ENCODE measurements at places on chromosomes 6 and 20.
A peak's percentile ranks its signal among the peaks of the same experiment; 100 is the strongest.

- DNase-seq, result no peak
Measured at GRCh38 chr6:149754548-149754947, 5.0 kb downstream of the PCMT1 start.

DNA sequence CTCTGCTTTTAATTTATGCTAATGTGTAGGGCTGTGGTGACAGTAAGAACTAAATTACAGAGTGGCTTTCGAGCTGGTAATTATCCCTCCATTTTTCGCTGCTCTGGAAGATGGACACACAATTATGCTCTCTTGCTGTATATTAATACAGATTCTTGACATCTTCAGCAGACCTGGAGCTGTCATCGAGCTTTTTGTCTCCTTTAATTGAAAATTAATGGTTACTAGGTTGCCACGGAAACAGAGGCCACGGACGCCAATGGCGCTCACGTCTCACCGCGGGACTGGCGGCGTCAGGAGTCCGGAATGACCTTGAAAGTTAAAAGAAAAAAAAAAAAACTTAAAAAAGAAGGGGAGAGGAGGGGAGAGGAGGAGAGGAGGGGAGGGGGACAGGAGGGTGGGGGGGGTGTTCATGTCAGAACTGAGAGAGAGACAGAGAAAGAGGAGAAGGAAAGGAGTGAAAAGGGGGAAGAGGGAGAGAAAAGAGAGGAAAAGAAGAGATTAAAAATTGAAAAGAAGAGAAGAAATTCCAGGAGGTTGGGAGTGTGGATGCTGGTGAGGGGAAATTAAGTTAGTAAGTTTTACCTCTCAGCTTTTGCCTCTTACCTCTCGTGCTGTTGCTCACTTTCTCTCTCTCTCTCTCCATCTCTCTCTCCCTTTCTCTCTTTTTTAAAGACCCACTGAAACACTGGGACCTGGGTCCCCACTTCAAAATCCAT lies 22.1 kb upstream of the FOXP4 start:
- DNase-seq, result no peak

GRCh38 chr6:16146527-16146955 lies 17.7 kb downstream of the MYLIP start:
- DNase-seq, result peak; percentile 78

- DNase-seq, result no peak
Measured at GRCh38 chr6:35736253-35736894, 458 bp upstream of the ARMC12 start.

DNA sequence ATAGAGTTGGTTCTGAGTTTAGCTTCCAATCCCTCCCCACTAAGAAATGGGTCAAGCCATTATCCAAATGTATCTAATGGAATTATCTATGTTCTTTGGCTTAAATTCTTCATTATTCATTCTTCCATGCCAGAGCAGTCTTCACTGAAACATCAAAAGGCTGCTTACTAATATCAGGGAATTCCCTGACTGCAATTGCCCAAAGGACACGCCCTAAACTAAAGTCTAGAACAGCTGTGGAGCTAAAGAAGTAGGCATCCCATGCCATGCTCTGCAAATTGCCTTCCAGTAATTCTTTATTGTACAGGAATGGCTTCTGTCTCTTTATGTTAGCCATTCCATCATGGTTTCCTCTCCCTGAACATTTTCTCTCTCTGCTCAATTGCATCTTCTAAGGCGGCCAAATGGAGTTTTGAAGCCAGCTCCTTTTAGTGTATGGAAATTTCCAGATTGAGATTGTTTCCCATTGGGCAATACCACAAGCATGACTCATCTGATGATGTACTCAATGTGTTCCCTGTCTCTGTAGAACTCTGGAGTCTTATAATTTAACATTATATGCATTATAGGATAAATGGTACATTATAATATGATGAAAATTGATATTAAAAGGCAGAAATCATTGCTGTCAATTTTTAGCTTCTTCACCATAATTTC lies 28.8 kb upstream of the TSHZ2 start:
- DNase-seq, result no peak

GRCh38 chr6:47187893-47188587 lies 121.7 kb downstream of the TNFRSF21 start:
- DNase-seq, result no peak

- DNase-seq, result no peak
Measured at GRCh38 chr20:31720486-31721407, 1.9 kb downstream of the BCL2L1 start.

DNA sequence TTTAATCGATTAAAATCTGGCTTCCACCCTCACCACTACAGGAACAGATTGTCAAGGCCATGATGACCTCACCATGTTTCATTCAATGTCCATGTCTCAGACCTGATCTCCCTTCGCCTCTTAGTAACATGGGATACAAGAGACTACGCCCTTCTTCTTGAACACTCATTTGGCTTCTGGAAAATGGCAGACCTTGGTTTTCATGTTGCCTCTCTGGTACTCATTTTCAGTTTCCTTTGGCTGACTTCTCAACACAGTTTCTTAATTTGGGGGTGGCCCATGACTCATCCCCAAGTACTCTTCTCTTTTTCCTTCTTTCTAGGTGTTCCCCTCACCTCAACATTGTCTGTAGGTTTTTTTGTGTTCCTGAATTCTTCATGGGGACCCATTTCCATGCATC lies 22.7 kb downstream of the TMX4 start:
- no peak for DNase-seq

- no peak for DNase-seq
Measured at GRCh38 chr6:132234356-132234755, 166.9 kb downstream of the MOXD1 start.

GRCh38 chr6:117506907-117507306 lies 24.4 kb downstream of the DCBLD1 start:
- no peak for DNase-seq

DNA sequence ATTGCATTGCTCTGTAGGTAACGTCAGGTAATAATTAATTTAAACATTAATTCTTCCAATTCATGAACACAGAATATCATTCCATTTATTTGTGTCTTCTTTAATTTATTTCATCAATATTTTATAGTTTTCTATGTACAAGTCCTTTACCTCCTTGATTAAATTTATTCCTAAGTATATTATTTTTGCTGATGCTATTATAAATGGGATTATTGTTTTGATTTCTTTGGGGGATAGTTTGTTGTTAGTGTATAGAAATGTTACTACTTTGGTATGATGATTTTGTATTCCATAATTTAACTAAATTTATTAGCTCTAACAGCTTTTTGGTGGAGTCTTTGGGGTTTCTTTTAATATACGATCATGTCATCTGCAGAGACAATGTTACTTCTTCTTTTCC lies 44.7 kb upstream of the CCND3 start:
- no peak for DNase-seq

- DNase-seq, result peak; percentile 13
Measured at GRCh38 chr6:39980839-39981580, 46.7 kb upstream of the MOCS1 start.

DNA sequence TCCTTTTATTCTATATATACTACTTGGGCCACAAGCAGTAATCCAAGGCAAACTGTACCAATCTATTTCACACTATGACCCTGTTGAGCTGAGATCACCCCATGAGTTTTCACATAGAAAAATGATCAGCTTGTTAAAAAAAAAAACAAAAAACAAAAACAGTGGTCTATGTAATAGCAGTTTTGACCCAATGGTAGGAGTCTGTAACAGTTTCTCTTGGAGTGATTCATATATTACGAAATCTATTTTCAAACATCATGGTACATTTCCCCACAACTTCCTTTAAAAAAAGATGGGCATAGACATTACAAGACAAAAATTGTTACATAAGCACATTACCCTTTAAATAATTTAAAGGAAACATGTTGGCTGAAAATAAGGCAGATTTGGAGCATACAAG lies 78.1 kb downstream of the PRSS35 start:
- no peak for DNase-seq

DNA sequence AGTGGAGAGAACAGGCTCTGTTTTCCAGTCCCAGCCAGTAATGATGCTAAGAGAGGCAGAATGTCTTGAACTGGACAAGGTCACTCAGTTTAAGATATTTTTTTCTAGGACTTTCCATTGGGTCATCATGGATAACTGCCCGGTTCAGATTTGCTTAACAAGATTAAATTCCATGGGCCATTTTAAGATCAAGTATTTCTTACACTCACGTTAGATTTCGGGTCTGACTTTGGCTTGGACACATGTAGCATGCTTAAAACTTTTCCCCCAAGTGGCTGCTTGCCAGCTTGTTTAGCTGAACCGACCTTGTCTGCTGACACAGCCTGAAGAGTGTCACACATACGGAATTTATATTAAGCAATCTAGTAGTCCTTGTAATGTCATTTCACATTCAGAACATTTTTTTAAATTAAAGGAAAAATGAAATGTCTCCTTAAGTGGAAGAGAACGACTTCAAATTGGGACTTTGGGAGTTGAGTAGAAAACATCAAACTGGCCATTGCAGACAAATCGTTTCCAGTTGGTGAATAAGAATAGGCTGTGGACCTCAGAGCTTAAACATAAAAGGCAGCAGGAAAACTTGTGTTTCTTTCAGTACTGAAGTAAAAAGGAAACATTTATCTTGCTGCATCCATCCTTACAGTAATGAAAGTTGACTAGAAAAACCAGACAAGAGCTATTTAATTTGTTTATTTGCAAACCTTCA lies 29.0 kb downstream of the ARMC2 start:
- DNase-seq, result no peak

DNA sequence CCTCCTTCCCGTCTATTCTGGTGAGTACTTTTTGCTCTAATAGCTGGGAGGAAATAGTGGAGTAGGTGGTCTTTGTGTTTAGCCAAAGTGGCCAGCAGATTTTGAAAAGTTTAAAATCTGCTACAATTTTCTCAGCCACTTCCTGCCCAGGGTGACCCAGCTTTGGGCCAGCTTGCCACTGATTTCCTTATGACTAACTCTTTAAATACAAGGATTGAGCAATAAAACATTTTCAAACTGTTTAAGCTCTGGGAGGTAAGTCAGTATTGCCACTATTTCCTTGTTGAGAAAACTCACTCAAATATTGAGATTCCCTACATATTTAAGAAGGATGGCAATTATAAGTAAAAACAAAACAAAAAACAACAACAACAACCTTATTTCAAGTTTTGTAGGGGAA lies 54.5 kb downstream of the TRMT11 start:
- no peak for DNase-seq

GRCh38 chr6:45522486-45522885 lies 144.8 kb upstream of the SUPT3H start:
- DNase-seq, result no peak

- no peak for DNase-seq
Measured at GRCh38 chr6:157832250-157832967, 9.4 kb downstream of the SNX9 start.

DNA sequence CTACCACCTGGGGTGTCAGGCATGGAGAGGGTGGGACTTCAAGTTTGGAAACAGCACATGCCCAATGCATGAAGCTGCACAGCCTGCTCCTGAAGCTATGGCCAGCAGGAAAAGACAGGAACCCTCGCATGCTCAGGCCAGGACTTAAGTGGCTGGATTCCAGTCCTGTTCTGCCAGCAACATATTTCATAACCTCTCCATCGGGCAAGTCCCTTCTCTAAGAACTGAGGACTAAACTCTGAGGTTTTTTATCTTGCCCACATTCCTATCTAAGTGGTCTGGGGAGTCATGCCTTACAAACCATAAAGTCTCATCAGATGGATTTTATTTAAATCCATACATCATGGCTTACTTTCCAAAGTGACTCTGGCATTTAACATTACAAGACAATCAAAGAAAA lies 27.5 kb upstream of the AGPAT4 start:
- no peak for DNase-seq

- no peak for DNase-seq
Measured at GRCh38 chr6:140858381-140858971, 1274.2 kb upstream of the GJE1 start.

- DNase-seq, result no peak
Measured at GRCh38 chr20:64130876-64131275, 23.5 kb upstream of the NPBWR2 start.

GRCh38 chr6:41548841-41549642 lies 2.9 kb downstream of the FOXP4 start:
- no peak for DNase-seq

- DNase-seq, result no peak
Measured at GRCh38 chr6:3484192-3484591, 27.3 kb upstream of the SLC22A23 start.

- no peak for DNase-seq
Measured at GRCh38 chr20:21832442-21833385, 127.2 kb downstream of the PAX1 start.

- no peak for DNase-seq
Measured at GRCh38 chr20:3532089-3532615, 61.3 kb downstream of the ATRN start.

DNA sequence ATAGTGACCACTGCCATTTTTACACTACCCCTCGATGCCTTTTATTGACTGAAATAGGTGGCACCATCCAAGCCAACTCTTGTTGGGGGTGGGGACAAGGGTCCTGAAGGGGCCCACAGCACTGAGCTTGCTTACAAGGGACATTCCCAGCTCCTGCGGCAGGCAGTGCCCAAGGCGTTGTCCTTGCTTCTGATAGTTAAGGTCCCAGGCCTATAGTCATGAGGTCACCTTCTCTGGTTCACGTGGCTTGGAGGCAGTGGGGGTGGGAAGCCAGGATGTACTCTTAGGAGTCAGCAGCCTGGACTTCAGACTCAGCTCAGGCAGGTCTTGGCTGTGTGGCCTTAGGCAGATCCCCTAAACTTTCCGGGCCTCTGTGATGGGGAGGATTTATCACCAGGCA lies 48.6 kb downstream of the TOX2 start:
- DNase-seq, result no peak

- DNase-seq, result no peak
Measured at GRCh38 chr6:147361311-147361981, 147.0 kb upstream of the SAMD5 start.

- DNase-seq, result no peak
Measured at GRCh38 chr20:37343212-37343993, 2.5 kb upstream of the SRC start.

GRCh38 chr20:34449674-34450592 lies 66.3 kb upstream of the DYNLRB1 start:
- no peak for DNase-seq

GRCh38 chr6:42281570-42281969 lies 63.9 kb upstream of the MRPS10 start:
- no peak for DNase-seq

GRCh38 chr6:37490536-37491170 lies 9.0 kb downstream of the CCDC167 start:
- no peak for DNase-seq

DNA sequence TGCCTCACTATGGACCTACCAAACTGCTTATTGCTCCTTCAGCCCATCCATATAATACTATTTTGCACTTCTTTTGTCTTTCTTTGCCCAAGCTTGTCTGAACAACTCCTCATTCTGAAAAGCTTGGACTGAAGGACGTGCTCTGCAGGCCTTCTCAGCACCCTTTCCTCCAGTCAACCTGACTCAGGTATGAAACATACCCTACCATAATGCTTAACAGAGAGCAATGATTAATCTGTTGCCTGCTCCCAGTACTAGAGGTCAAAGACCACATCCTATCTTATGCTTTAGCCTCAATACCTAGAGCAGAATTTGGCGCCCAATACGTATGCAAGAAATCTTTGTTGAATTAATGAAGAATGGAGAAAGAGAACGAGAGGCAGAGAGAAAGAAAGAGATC lies 55.2 kb downstream of the ATXN1 start:
- DNase-seq, result no peak

GRCh38 chr6:55818482-55818881 lies 56.9 kb downstream of the BMP5 start:
- DNase-seq, result no peak

Data from SHP77 treated with DMSO at 0.1 percent for 48 hours (cell line).